Psoas muscle (tissue), 8 donors: ENCODE measurements at places on chromosomes 12 and 14.
A peak's percentile ranks its signal among the peaks of the same experiment; 100 is the strongest.

- DNase-seq, result no peak
These were observed 438.2 kb downstream of the ETNK1 start for GRCh38 chr12:23063206-23063605.

DNA sequence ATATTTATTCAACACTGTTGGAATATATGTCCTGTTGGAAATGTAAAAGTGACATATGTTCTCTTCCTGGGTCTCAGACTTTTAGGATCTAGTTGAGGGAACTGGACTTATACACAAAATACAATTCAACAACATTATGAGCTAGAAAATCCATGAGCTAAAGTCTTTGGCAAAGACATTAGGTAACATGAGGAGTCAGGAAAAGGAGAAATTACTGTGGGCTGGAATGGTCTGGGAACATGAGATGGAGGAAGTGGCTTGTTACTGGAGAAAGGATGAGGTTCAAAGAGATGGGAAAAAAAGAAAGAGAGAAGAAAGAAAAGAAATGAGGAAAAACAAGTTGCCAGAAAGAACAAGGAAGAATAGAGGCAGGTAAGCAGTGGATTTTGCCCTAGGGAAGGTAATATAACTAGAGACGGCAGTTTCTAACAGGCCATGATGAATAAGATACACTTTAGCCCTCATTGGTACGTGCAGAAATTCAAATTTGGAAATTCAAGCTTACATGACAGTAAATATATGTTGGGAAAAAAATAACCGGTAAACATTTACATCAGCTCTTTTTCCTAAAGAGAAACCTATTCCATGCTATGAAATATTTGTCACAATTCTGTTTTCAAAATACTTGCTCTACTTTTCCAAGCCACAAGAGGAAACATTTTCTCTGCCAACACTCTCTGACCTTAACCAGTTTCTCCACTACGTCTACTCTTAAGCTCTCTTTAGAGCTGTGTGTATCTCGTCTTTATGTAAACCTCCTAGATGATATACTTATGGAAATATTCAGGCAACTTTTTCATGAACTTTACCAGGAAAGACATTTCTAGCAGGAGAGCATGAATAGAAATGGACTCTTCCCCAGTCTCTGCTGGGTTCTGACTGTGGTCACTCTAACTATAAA lies 268.8 kb upstream of the BTG1 start:
- no peak for DNase-seq

- DNase-seq, result no peak
These were observed 6.6 kb downstream of the COA8 start for GRCh38 chr14:103569408-103569807.

DNA sequence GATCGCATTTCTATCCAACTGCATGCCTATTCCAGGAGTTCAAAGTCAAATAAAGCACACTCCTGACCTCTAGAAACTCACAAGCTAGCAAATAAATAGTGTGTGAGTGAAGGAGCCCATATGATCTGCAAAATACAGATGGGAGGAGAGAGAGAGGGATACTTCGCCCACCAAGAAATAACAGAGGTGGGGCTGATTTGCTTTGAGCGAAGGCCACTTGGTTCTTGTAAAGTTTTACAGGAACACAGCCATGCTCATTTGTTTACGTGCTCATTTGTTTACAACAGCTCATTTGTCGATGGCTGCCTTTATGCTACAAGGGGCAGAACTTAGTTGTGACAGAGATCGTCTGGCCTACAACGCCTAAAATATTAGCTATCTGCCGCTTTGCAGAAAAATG lies 63.4 kb upstream of the GPATCH2L start:
- DNase-seq, result no peak

- no peak for DNase-seq
These were observed 162.5 kb upstream of the NOS1 start for GRCh38 chr12:117523971-117524370.

GRCh38 chr14:72606879-72607278 lies 287.0 kb downstream of the DPF3 start:
- no peak for DNase-seq

- no peak for DNase-seq
These were observed 70.2 kb downstream of the LLPH start for GRCh38 chr12:66060163-66060907.

DNA sequence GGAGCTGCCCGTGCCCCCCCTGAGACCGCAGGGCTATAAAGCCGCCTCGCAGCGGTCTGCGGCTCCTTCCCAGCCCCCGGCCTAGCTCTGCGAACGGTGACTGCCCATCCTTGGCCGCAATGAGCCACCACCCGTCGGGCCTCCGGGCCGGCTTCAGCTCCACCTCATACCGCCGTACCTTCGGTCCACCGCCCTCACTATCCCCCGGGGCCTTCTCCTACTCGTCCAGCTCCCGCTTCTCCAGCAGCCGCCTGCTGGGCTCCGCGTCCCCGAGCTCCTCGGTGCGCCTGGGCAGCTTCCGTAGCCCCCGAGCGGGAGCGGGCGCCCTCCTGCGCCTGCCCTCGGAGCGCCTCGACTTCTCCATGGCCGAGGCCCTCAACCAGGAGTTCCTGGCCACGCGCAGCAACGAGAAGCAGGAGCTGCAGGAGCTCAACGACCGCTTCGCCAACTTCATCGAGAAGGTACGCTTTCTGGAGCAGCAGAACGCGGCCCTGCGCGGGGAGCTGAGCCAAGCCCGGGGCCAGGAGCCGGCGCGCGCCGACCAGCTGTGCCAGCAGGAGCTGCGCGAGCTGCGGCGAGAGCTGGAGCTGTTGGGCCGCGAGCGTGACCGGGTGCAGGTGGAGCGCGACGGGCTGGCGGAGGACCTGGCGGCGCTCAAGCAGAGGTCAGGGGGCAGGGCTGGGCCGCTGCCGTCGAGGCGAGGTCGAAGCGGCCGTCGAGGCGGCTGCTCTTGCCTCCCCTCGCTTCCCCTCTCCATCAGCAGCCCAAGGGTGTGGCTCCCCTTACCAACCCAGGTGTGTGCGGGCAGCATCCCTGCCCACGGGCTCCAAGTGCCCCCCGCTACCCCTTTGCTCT lies at the start of gene PRPH:
TSS of gene PRPH (plus strand) at position 66 of the 855 bp plus-strand sequence. CDS start at position 120, 54 bp downstream.
- DNase-seq, result no peak

GRCh38 chr14:94857950-94858349 lies 88.0 kb upstream of the GSC start:
- no peak for DNase-seq

DNA sequence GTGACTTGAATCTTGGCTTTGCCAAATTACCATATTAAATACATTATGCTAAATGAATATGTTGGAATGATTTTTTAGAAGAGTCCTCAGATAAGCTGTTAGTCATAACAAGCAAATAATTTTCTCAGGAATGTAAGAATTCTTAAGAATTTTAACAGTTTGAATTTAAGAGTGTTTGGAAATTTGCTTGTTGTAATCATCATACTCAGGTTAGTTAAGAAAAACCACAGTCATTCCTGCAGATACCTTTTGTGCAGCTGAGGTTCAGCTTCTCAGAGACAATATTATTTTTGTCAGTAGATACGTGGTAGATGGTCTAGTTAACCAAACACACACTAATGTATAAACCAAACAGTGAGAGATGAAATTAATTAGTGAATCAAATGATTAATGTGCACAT lies 8.9 kb downstream of the WNK1 start:
- no peak for DNase-seq

- no peak for DNase-seq
These were observed 30.3 kb upstream of the AMIGO2 start for GRCh38 chr12:47110011-47110541.

DNA sequence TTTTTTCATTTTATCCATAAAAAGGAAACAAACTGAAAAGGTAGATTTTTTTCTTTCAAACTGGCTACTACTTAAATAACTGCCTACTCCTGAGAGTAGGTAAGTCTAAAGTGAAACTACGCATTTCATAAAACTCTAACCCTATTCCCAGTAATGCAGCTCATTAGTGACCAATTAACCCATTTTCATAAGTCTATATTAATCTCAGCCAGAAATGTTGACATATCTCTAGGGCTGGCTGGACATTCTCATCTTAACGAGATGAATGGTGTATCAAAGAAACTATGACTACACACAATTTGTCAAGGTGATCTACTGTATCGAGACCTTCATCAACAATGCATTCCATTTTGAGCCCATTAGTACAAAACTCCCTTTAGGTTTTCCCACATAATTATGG lies 57.2 kb downstream of the EPS8 start:
- DNase-seq, result no peak

DNA sequence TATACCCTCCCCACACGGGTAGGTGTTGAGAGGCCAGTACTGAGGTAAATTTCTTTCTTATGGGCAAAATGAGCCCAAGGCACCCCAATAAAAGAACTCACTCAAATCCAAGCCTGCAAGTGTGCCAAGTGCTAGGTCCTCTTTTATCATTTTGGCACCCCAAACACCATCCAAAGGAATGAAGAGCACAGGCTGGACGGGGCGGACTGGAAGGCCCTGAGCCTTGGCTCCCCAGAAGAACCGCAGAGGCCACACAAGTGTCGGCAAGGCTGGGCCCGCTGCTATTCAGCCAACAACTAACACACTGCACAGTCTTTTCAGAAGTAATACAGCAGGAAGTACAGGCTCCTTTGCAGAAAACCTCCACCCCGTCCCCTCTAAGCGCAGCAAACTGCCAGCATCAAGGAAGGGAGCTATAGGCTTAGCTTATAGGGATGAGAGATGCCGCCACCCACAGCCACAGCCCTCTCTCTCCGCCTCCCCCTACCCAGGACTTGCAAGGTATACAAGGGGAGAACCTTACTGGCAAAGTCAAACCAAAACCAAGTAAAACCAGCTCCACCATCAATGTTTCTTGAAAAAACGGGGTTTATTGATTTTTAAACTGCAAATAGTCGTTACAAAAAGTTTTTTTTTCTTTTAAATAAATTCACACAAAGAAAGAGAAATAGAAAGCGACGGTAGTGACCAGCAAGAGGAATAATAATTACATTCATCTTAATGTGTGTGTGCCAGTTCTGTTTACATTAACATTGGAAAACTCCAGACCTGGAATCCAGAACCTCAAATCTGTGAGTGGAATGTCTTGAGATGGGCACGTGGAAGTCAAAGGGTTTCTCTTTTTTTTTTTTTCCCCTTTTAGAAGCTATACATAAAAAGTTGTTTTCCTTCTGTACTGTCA lies 5.5 kb downstream of the ZFP36L1 start:
- no peak for DNase-seq

- no peak for DNase-seq
These were observed 35.5 kb upstream of the RERG start for GRCh38 chr12:15256761-15257160.

DNA sequence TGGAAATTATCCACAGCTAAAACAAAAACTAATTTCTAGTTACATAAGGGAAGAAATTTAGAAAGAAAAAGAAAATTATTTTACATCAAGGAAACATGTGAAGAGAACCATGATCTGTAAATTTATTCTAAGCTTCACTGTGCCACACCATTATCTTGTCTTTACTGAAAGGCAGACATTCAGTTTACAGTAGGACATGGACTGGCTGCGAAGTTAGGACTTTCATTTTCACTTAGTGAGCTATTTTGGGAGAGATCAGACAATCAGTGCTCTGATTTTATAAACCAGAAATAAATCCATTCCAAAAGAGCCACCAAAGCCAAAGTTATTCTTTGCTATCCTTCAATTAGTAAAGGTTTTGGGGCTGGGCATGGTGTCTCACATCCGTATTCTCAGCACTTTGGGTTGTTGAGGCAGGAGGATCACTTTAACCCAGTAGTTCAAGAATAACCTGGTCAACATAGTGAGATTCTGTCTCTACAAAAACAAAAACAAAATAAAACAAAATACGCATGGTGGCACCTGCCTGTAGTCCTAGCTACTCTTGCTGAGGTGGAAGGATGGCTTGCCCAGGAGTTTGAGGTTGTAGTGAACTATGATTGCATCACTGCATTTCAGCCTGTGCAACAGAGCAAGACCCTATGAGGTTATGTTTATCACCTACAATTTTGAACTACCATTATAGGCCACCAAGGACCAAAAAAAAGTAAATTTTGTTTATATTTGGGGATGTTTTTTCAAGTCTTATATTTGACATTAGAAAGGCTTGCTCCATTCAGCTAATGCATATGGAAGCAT lies 1084.8 kb upstream of the ATXN7L3B start:
- DNase-seq, result no peak

DNA sequence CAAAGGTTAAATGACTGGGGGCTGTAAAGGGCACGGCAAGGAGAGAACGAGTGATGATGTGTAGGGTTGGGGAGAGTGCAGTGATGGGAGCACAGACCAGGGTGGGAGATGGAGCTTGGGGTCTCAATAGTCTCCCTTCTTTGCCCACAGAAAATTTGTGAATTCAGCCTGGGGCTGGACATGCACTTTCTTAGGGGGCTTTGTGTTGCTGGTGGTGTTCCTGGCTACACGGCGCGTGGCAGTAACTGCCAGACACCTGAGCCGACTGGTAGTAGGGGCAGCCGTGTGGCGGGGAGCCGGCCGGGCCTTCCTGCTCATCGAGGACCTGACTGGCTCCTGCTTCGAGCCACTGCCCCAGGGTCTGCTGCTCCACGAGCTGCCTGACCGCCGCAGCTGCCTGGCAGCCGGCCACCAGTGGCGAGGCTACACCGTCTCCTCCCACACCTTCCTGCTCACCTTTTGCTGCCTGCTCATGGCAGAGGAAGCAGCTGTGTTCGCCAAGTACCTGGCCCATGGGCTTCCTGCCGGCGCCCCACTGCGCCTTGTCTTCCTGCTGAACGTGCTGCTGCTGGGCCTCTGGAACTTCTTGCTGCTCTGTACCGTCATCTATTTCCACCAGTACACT lies 1.7 kb downstream of the FITM1 start:
- DNase-seq, result peak; percentile 70

DNA sequence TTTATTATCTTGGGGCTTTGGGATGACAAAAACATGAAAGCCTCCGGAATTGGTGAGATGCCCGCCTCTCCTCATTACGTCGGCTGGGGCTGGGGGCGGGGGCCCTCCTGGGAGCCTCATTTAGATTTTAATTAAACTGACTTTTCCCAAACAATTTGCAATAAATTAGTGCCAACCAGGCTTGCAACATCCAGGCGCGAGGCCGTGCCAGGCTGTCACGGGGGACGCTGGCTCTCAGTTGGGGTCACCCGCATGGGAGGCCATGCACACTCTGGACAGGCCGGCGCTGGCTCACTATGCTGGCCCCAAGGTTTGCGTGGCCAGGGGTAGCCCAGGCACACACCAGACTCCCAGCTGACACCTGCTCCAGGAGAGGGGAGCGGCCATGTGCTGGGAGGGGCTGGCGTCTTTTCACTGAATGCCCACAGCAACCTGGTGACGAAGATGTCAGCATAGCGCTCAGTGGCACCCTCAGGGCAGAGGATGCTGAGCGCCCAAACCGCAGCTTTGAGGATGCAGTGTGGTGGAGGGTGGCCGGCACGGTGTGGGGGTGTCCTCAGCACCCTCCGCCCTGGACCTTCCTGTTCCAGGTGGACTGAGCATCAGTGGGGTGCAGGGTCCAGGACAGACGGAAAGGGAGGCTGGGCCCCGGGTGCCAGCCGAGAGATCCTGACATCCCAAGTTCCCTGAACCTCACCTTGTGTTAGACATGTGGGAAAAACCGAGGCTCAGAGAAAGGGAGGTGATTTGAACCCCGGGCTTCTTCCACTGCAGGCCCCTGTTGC lies 190.8 kb upstream of the C14orf180 start:
- DNase-seq, result no peak

DNA sequence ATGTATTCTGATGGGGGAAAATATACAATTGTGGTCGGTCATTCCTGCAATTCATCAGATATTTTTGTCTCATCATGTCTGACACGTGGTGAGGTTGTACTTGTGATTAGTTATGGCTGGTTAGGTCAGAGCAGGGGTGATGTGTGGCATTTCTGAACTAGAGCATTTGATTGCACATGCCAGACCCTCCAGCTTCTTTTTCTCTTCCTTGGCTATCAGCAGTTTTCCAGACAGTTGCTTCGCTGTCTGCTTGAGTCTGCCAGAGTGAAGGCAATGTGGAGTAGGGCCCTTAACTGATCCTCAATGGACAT lies 25.9 kb downstream of the TMEM117 start:
- DNase-seq, result no peak

GRCh38 chr12:131917139-131917710 lies 11.9 kb upstream of the PUS1 start:
- DNase-seq, result peak; percentile 14
